Hippocampal formation (tissue), 2 donors: ENCODE measurements at places on chromosomes 6 and 20.

DNA sequence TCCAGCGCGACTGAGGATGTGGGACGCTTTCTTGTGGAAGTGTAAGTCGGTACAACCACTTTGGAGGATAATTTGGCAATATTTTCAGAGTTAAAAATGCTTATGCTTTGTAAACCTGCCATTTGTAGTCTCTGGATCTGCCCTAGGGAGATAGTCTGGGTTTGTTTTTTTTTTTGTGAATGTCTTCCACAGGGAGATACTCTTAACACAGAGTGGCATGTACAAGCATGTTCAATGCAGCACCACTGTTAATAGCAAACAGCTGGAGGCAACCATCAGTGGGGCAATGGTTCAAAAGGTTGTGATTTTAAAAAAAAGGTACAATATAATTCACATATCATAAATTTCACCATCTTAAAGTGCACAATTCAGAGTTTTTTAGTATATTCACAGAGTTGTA is 22.4 kb downstream of the SLC9A8 start:
- DNase-seq, result no peak

DNA sequence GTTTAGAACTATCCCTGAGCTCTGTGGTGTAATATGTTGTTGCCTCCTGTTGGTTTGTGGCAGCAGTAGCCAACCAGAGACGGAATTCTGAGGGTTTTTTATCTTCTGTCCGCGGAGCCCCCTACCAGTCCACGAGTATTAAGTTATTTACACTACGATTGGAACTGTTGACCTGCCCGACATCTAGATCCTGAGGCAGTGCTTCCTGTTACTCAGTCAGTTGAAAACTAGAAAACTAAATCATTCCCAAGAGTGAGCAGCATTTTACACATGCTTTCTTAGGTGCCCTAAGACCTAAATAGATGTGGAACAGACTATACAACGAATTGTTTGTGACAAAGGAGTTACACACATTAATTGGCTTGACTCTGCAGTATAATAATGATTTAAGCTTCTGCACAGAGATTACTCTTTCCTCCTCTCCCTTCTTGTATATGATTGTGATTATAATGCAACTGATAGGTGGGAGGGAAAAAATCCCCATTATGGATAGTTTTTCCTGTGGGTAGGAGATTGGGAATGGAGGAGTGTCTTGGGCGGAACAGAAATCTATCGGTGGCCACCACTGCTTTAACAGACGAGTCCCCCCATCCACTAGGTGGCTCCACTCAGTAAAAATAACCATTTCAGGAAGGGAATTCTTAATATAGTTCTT is 1.7 kb downstream of the LOC128125822 start:
- DNase-seq, result no peak

DNA sequence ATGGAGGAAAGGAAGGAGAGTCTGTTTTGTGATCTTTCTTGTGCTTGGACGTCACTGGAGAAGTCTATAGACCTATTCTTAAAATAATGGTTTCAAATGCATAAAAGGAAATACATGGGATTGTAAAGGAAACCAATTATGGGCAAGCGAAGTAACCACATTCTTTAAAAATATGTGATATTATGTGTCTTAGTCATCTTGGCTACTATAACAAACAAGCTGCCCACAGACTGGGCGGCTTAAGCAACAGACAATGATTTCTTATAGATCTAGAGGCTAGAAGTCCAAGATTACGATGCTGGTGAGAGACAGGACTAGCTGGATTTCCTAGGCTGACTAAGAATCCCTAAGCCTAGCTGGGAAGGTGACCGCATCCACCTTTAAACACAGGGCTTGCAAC is 49.4 kb upstream of the CD83 start:
- DNase-seq, result no peak

DNA sequence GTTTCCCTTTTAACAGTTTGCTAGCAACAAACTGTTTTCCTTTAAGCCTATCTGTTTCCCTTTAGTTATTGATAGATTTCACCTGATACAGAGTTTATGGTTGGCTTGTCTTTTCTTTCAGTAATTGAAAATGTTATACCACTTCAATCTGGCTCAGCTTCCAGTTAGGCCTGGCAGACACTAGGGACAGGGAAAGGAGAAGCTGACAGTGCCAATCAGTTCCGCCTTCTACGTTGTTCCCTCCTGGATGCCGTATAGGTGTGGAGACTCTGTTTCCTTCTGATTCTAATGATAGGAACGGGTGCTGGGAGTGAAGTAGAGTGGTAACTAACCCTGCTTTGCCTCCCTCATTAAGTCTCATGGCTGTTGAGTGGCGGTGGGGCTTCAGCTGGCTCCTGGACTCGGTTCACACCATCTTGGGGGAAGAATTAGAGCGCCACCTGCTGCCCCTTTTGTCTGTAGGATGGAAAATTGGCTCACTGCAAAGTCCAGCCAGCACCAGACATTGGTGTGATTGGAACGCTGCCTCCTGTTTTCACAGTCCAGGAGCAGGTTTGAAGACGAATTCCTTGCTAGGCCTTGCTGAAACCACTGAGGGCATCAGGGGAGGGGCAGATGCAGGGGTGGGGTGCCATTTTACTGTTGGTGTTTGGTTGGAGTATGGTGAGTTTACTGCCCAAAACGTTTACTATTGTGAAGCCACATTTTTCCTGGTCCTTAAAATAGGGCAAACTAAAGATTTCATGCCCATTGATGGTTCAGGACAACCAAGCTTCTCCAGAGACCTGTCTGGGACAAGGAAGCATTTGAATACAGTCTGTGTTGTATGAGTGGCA is 1729.5 kb downstream of the GRIK2 start:
- DNase-seq, result no peak

DNA sequence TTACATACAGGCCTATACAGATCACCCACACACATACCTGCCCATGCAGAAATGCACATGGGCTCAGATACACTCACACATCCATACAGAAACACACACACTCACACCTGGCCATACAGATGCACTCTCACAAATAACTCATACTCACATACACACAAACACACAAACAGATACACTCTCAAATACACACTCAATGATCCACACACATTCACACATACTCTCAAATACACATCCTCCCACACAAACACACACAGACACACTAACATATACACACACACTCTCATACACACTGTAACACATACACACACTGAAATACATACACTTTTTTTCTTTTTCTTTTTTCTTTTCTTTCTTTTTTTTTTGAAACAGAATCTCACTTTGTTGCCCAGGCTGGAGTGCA is 90.7 kb downstream of the CDH22 start:
- no peak for DNase-seq
